ENCODE measurements at places on chromosomes 12 and 14.

DNA sequence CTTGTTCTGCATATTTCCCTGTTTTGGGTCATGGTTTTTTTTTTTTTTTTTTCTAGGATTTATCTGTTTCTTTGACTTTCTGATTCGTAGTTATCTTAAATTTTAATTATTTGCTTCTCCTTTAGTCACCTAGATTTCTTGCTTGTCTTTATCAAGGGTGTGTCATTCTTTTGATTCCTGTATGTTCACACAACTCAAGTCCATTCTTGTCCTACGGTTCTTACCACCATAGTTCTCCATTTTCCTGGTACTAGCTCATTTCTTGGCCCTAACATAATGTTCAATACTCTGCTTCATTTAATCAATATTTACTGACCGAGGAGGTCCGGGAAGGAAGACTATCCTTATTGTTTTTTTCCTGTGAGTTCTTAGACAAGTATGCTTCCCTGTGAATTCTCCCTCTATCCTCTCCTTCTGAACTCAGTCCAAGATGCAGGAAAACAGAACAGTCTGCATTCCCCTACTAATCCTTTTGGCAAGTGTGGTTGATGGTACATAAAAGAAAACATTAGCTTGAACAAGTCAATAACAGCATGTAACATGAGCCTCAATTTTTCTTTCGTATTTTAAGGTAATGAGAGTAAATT lies 1346.4 kb upstream of the SEL1L start:
- DNase-seq, result no peak

GRCh38 chr12:24894879-24895278 lies 54.0 kb downstream of the BCAT1 start:
- no peak for DNase-seq

- no peak for DNase-seq
Observed at GRCh38 chr14:55518391-55518790, 61.6 kb upstream of the KTN1 start.

- no peak for DNase-seq
Observed at GRCh38 chr12:98591209-98591608, 2.3 kb upstream of the SLC25A3 start.
